ENCODE measurements at places on chromosomes 3 and 15. TPM values are rescaled to one million over a fixed set of nuclear protein-coding genes. Genes with fewer than 3 reads are reported as not detected.

Gene ITGA11
- total RNA-seq: 0.79 TPM

Gene CEMIP
- 29.6 TPM for total RNA-seq

Gene TMEM108
- 0.11 TPM for total RNA-seq

Gene ARGFX
- not detected for total RNA-seq

Gene RARRES1
- 0.54 TPM for total RNA-seq

Gene LRRIQ4
- under 0.01 TPM for total RNA-seq

Gene OXSR1
- total RNA-seq: 92.4 TPM

Gene KLHL6
- total RNA-seq: not detected

Data from placental epithelial cell (primary cell).